GM23248 (cell line): ENCODE measurements at places on chromosomes 7 and 10. TPM values are rescaled to one million over a fixed set of nuclear protein-coding genes. Genes with fewer than 3 reads are reported as not detected.

The RBP3 gene
- polyA plus RNA-seq: not detected in 2 replicates

The NPFFR1 gene
- polyA plus RNA-seq: not detected in 2 replicates

The DDC gene
- polyA plus RNA-seq: not detected in 2 replicates

The CRYGN gene
- polyA plus RNA-seq: not detected in 2 replicates

The CYP3A7 gene
- polyA plus RNA-seq: not detected in 2 replicates

The STOX1 gene
- not detected in 2 replicates for polyA plus RNA-seq

The ECD gene
- 36.0 and 37.3 TPM in 2 replicates for polyA plus RNA-seq

The CEP55 gene
- 14.9 and 16.8 TPM in 2 replicates for polyA plus RNA-seq

The ASB10 gene
- polyA plus RNA-seq: not detected in 2 replicates

The CCDC6 gene
- polyA plus RNA-seq: 19.1 and 19.4 TPM in 2 replicates

The FAM221A gene
- polyA plus RNA-seq: 0.60 and 0.63 TPM in 2 replicates

The CCL24 gene
- polyA plus RNA-seq: not detected in 2 replicates

The CLRN3 gene
- polyA plus RNA-seq: not detected in 2 replicates

The ZNF22 gene
- 16.7 and 17.3 TPM in 2 replicates for polyA plus RNA-seq

The ANKRD61 gene
- 0.24 and 0.41 TPM in 2 replicates for polyA plus RNA-seq

The NEBL gene
- polyA plus RNA-seq: not detected in 2 replicates

The IL15RA gene
- 4.0 and 4.9 TPM in 2 replicates for polyA plus RNA-seq

The DNAH11 gene
- 0.91 and 1.3 TPM in 2 replicates for polyA plus RNA-seq

The CALHM3 gene
- not detected in 2 replicates for polyA plus RNA-seq

The AGBL3 gene
- polyA plus RNA-seq: 1.4 and 1.5 TPM in 2 replicates

The ENTPD7 gene
- polyA plus RNA-seq: 7.5 and 8.3 TPM in 2 replicates

The AKR1C4 gene
- polyA plus RNA-seq: not detected in 2 replicates

The PRKCQ gene
- not detected in 2 replicates for polyA plus RNA-seq

The ICA1 gene
- not detected in 2 replicates for polyA plus RNA-seq

The TMEM176B gene
- not detected in 2 replicates for polyA plus RNA-seq

The RPEL1 gene
- 0.09 TPM in 1 of 2 replicates, not detected in the other for polyA plus RNA-seq

The PDZD8 gene
- polyA plus RNA-seq: 13.8 and 14.4 TPM in 2 replicates

The MUC12 gene
- polyA plus RNA-seq: 1.0 and 1.3 TPM in 2 replicates

The INMT gene
- 0.09 TPM in 2 replicates for polyA plus RNA-seq

The FRMD4A gene
- polyA plus RNA-seq: 11.3 and 11.9 TPM in 2 replicates

The GIMAP1 gene
- polyA plus RNA-seq: not detected in 2 replicates

The VPS37D gene
- 1.2 and 1.3 TPM in 2 replicates for polyA plus RNA-seq

The MYO1G gene
- polyA plus RNA-seq: 0.14 TPM in 1 of 2 replicates, not detected in the other

The HSPA12A gene
- 5.4 and 5.6 TPM in 2 replicates for polyA plus RNA-seq

The LRRC18 gene
- polyA plus RNA-seq: not detected in 2 replicates

The TUBB8 gene
- not detected in 2 replicates for polyA plus RNA-seq

The OPALIN gene
- polyA plus RNA-seq: not detected in 2 replicates

The ARHGEF35 gene
- 4.5 and 5.8 TPM in 2 replicates for polyA plus RNA-seq

The ZRANB1 gene
- 6.0 and 6.6 TPM in 2 replicates for polyA plus RNA-seq

The DDX50 gene
- polyA plus RNA-seq: 40.4 and 43.6 TPM in 2 replicates

The NUTM2E gene
- not detected in 2 replicates for polyA plus RNA-seq

The PNLIPRP2 gene
- not detected in 2 replicates for polyA plus RNA-seq

The NKX6-2 gene
- polyA plus RNA-seq: 1.9 and 2.6 TPM in 2 replicates

The THSD7A gene
- 0.01 TPM in 1 of 2 replicates, not detected in the other for polyA plus RNA-seq

The AGMO gene
- polyA plus RNA-seq: not detected in 2 replicates

The SPDYE6 gene
- polyA plus RNA-seq: 0.19 TPM in 1 of 2 replicates, not detected in the other

The DGKI gene
- polyA plus RNA-seq: 5.1 and 5.4 TPM in 2 replicates

The NME8 gene
- not detected in 2 replicates for polyA plus RNA-seq

The NSUN6 gene
- 5.4 and 5.7 TPM in 2 replicates for polyA plus RNA-seq

The SEC61A2 gene
- polyA plus RNA-seq: 6.9 and 7.7 TPM in 2 replicates

The FRMPD2 gene
- polyA plus RNA-seq: not detected in 2 replicates

The COL26A1 gene
- polyA plus RNA-seq: not detected in 2 replicates

The HOXA4 gene
- polyA plus RNA-seq: 3.1 and 3.3 TPM in 2 replicates

The GCK gene
- polyA plus RNA-seq: 0.23 and 0.43 TPM in 2 replicates

The TMEM209 gene
- polyA plus RNA-seq: 17.0 and 18.3 TPM in 2 replicates

The MEOX2 gene
- not detected in 2 replicates for polyA plus RNA-seq

The PBLD gene
- 7.6 and 8.3 TPM in 2 replicates for polyA plus RNA-seq
